ENCODE measurements at places on chromosomes 1 and 21. TPM values are rescaled to one million over a fixed set of nuclear protein-coding genes. Genes with fewer than 3 reads are reported as not detected.

- no peak overlapping the region for H3K27ac ChIP-seq
- no peak for DNase-seq
- H3K27me3 ChIP-seq: no peaks in the 10 kb centered on the region
- H3K36me3 ChIP-seq: no peaks in the 10 kb centered on the region
Measured at GRCh38 chr1:198755715-198756114, 116.9 kb downstream of the PTPRC start.

DNA sequence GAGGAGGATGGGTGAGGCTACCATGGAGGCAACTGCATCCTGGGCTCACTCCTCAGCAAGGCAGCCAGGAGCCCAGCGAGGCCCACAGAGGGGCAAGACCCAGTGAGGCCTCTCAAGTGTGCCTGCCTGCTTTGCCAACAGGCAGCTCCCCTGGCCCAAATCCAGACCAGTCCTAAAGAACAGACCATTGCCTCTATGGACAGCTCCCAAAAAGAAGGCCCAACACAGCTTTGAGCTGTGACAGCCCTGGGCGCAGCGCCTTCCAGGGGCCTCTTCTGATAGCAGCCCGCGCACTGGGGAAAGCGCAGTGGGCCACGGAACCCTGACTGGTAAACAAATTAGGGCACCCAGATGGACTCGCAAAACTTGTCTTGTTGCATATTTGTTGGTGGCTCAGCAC, 25.5 kb downstream of the C1orf198 start:
- no peaks in the 10 kb centered on the region for H3K27me3 ChIP-seq
- no peaks in the 10 kb centered on the region for H3K4me1 ChIP-seq

DNA sequence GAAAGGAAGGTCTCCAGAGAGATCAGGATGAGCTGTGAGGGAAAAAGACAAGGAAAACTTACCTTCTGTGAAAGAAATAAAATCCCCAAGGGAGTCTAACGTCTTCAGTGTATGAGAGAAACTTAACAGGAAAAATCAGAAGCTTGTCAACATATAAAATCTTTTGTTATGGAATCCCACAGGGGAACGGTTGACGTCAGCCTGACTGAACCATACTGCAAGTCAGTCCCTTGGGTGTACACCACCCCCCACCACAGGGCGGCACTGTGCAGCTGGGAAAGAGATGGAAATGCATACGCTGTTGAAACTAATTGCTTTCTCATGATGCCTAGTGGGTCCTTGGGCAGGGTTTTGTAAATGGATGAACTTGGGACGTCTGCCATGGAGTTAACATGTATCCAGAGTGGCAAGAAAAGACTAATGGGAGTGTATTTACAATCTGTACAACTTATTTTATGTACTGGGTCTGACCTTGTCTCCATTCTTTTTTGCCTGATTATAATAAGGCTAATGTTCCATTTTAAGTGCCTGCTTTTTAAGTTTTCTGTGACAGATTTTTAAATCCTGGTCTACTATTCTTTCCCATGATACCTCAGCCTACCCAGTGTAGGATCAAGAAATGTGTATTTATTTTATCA, 22.7 kb downstream of the UTP25 start:
- no peak overlapping the region for H3K4me3 ChIP-seq
- DNase-seq: peak; percentile 62
- peaks cover 8% of the 10 kb centered on the region for H3K36me3 ChIP-seq
- H3K27ac ChIP-seq: no peak overlapping the region
- H3K27me3 ChIP-seq: no peaks in the 10 kb centered on the region
- H3K4me1 ChIP-seq: no peaks in the 10 kb centered on the region

DNA sequence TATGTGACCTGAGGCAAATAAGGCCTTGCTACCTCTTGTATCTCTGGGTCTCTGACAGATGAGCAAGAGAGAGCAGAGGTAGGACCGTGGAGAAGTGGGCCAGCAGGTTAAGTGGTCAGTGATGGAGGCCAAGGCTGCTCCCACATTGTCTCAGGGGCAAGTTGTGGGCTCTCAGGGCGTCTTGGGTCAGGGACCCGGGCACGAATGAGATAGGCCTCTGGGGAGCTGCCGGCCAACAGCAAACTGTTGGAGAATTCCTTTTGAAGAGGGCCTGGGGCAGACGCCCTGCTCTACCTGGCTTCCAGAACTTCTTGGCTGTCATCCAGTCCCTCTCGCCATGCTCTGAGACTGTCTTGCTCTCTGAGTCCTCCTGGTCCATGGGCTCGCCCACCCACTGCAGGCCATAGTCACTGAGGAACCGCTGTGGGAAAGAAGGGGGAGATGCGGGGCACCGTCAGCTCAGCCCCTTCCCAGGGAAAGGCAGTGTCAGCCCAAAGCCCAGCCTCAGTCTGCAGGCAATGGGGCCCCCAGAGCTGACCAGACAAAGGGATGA, 12.4 kb downstream of the UBXN11 start:
- no peaks in the 10 kb centered on the region for H3K27me3 ChIP-seq
- H3K4me3 ChIP-seq: no peak overlapping the region
- H3K4me1 ChIP-seq: peaks cover 21% of the 10 kb centered on the region
- H3K36me3 ChIP-seq: no peaks in the 10 kb centered on the region

GRCh38 chr1:219560856-219561255, 52.0 kb downstream of the ZC3H11B start:
- no peaks in the 10 kb centered on the region for H3K27me3 ChIP-seq
- no peak for DNase-seq
- H3K4me3 ChIP-seq: no peak overlapping the region
- peaks cover 20% of the 10 kb centered on the region for H3K4me1 ChIP-seq

GRCh38 chr1:109617291-109617801, 2.1 kb downstream of the GNAT2 start:
- H3K27ac ChIP-seq: no peak overlapping the region
- H3K36me3 ChIP-seq: no peaks in the 10 kb centered on the region
- H3K4me1 ChIP-seq: peaks cover 22% of the 10 kb centered on the region
- no peaks in the 10 kb centered on the region for H3K27me3 ChIP-seq
- no peak overlapping the region for H3K4me3 ChIP-seq
- peak; percentile 45 for DNase-seq

- H3K36me3 ChIP-seq: no peaks in the 10 kb centered on the region
- peaks cover 6% of the 10 kb centered on the region for H3K4me1 ChIP-seq
- no peak overlapping the region for H3K27ac ChIP-seq
- no peak overlapping the region for H3K4me3 ChIP-seq
- H3K27me3 ChIP-seq: no peaks in the 10 kb centered on the region
Measured at GRCh38 chr1:241600496-241600901, 39.7 kb downstream of the CHML start.

The NHLH1 gene
- total RNA-seq: 0.22 TPM

The CYP4A22 gene
- total RNA-seq: not detected

The WNT3A gene
- not detected for total RNA-seq

All from neural progenitor cell (in vitro differentiated cells).